Hematopoietic multipotent progenitor cell treated with erythropoietin and hydrocortisone succinate and interleukin-3 and kit ligand, for 8 days (in vitro differentiated cells): ENCODE measurements at places on chromosomes 7 and 10.

DNA sequence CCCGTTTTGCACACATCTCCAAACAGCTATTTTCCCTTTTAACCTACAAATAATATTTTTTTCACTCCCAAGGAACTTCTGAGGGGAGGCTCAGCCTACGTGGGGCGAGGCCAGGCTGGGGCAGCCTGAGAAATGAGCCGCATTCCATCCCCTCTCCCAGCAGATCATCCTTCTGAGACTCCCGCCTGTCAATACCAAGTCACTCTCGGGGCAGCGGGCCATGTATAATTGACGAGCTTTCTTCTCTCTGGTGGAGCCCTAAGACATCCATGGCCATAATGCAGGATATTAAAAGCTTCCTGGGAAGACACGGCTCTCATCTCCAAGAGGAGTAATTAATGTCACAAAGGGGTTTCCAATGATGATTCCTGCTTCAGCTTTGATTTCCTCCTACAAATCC lies 37.8 kb upstream of the CHST15 start:
- DNase-seq = no peak

DNA sequence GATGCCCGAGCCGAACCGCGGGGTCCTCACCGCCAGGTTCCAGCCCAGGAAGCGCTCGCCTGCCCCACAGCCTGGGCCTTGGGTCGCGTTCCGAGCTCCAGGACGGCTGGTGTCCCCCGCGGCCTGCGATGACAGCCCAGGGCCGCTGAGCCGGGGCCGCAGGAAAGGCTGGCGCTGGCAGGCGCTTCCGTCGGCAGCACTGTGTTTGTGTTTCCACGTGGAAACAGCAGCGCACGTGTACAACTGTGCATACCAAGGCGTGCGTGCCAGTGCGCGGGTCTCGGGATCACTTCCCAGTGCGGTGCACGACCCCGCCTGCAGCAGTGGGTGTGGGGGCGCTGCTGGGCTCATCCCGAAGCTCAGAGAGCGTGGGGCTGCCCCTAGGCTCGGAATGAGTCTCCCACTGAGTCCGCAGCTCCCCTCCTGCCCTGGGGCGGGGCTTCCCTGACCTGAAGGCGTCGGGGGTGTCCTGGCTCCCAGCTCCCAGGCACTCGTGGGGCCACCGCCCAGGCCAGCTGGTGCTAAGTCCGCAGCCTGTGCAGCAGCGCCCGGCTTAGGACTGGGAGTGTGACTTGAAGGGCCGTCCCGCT lies 17.2 kb downstream of the AP5Z1 start:
- DNase-seq = peak; percentile 19

DNA sequence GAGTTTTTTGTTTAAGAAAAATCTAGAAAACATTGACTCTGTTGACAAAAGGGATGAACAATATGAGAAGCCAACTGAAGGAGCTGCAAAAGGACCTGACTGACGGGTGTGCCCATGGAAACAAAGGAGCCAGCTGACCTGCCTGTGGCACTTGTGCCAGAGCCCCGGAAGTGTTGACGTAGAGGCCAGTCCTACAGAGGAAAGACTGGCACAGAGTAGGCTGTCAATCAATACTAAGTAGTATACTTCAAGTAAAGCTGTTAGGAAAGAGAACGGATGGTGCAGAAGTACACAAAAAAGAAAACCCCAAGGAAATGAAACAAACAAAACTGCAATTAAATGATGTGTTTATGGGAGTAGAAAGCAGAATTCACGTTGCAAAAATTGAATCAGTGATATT lies 19.0 kb upstream of the ABI1 start:
- peak; percentile 39 for DNase-seq

GRCh38 chr10:129467359-129468064 lies 471 bp downstream of the MGMT start:
- DNase-seq = peak; percentile 6

DNA sequence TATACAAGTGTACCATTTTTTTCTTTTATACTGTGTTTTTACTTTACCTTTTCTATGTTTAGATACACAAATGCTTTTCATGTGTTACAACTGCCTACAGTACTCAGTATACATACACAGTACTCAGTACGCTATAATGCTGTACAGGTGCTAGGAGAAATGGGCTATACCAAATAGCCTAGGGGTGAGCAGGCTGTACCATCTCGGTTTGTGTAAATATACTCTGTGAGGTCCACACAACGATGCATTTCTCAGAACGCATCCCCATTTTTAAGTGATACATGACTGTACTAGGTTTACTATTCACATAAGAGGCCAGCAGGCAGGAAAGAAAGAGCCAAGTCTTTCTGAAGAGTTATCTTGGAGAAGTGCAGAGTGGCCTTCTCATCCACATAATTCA lies 426.4 kb upstream of the MTPN start:
- no peak for DNase-seq

- DNase-seq = no peak
These were observed 84.2 kb upstream of the FRMD4A start for GRCh38 chr10:14414901-14415300.

DNA sequence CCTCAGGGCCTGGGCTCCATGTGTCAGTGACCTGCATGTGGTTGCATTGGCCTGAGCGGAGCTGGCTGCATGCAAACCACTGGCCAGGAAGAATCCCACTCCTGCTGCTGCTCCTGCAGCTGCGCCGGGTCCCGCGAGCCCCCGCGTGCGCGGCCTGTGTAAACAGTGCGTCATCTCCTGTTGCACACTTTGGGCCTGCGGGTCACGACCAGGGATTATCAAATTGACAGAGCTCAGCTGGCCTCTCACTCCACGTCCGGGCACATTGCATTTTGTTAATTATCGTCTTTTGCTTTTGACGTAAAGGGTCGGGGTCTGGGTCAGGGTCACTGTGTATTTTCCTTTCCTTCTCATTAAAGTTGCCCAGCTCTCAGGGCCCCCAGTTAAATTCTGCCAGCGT lies 132.6 kb downstream of the RGS10 start:
- DNase-seq = no peak

- DNase-seq = no peak
These were observed 9.9 kb upstream of the DPYSL4 start for GRCh38 chr10:132176623-132177500.

- DNase-seq = no peak
These were observed 2.0 kb upstream of the AOAH start for GRCh38 chr7:36726311-36726710.

- peak; percentile 58 for DNase-seq
These were observed 33.8 kb downstream of the KCNH2 start for GRCh38 chr7:150944066-150945042.

DNA sequence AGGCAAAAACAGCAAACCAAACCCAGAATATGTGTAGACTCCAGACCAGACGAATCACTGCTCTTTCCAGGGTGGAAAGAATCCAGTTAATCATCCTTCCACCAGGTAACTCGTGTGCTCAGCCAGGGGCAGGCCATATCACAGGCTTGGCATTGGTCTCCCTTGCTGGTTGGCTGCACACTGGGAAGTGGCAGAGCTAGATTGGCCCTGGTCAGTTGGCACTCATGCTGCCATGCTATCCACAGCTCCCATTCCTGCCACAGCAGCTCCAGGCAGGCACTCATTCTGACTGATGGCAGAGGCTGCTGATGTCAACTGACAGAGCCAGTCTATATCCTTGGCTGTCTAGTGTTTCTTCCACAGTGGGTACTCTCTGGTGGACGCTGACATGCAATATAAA lies 9.7 kb upstream of the GDF10 start:
- DNase-seq = no peak

DNA sequence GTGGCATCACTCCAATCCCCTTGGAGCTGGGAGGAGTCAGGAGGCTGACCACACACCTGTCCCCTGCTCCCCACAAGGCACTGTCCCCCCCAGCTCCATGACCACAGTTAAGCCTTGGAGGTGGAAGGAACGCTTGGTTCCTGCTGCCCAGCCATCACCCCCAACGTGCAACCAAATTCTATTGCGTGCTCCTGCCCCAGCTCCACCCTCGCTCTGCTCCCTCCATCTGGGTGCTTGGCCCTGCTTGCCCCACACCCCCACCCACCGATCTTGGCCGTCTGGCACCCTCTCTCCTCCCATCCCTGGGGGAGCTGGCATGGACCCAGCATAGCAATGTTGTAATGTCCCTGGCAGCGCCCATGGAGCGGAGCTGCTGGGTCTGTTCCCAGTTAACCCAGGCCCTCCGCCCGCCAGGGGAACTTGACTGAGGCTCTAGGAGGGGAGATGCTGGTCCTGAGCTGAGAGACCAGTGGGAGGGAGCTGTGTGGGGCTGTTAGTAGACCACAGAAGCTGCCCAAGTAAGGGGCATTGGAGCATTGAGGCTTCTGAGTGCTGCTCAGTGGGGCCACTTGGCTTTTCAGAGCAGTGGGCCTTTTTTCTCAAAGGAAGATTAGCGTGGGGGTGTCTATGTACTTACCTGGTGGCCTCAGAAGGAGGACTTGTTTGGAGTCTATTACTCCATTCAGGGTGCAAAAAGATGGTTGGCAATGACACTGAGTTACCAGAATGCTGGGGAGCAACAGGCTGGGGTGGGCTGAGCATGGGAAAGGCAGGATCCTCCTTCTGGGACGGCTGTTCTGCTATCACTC lies 1.1 kb downstream of the EPHB6 start:
- DNase-seq = no peak
